ENCODE measurements at places on chromosomes 12 and 14.
A peak's percentile ranks its signal among the peaks of the same experiment; 100 is the strongest.

DNA sequence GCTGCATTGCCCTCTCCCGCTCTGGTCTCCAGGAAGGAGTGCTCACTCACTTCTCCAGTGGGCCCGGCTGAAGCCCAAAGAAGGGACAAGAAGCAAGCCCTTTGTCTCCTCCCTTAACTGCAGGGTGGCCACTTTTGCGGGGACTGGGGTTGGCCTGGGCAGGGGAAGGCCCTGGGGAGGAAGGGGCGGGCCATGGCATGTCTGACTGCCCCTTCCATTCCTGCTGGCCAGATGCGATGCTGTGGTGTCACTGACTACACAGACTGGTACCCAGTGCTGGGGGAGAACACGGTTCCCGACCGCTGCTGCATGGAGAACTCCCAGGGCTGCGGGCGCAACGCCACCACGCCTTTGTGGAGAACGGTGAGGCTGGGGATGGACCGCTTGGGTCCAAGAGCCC lies 203.8 kb downstream of the TSPAN9 start:
- no peak for DNase-seq

DNA sequence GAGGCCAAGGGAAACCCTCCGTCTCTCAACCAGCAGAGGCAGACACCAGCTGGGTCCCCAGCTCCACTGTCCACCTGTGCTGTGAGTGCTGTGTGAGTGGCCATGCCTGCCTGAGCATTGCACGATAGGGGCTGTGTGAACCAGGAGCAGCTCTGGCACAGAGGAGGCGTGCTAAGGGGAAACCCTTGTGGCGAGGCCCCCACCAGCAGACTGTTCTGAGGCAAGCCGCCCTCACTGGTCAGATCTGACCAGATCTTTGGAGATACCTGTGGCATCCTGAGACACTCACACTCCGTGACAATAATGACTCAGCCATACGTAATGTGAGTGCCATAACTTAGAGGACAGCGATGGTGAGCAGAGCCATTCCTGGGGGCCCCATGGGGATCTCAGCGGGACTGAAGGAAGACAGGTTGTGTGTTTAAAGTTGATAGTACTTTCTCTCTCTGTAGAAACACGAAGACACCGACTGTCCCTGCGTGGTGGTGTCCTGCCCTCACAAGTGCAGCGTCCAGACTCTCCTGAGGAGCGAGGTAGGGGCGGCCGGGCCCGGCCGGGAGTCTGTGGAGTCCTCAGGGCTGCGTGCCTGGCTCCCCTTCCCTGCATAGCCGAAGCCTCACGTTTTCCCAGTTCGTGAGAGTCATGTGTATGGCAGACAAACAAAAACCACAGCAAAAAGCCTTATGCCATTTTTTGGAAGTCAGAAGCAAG lies 36.6 kb upstream of the AMN start:
- DNase-seq: no peak

- DNase-seq: no peak
Measured at GRCh38 chr14:97832776-97833175, 1035.6 kb downstream of the VRK1 start.

DNA sequence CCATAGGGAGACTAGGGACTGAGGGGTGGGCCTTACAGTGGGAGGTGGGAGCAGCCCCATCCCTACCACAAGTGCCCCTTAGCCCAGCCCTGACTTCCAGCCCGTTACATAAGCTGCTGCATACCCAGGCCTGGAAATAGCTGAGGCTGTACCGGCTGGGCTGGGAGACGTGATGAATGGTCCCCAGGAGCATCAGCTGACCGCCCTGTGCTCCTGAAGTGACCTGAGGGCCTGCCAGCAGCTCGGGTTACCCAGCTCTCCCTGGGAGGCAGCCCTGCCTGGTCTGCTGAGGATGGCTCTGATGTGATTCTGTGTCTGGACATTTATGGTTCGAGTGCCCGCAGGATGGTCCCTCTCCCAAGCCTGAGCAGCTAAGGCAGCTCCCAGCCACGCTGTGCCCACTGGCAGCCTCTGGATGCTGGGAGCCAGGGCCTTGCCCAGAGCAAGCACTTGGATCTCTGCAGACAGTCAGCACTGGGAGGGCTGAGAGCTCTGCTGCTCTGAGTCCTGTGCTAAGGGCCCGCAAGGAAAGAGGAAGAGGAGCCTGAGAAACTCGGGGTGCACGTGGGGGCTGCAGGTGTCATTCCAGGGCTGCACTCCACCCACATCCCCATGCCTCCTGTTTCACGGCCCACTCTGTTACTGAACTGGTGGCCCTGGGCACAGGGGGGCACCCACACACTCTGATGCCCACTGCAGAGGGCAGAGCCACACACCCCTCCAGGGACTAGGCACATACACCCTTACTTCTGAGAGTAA lies 20.5 kb downstream of the TAMALIN start:
- DNase-seq: peak; percentile 83

DNA sequence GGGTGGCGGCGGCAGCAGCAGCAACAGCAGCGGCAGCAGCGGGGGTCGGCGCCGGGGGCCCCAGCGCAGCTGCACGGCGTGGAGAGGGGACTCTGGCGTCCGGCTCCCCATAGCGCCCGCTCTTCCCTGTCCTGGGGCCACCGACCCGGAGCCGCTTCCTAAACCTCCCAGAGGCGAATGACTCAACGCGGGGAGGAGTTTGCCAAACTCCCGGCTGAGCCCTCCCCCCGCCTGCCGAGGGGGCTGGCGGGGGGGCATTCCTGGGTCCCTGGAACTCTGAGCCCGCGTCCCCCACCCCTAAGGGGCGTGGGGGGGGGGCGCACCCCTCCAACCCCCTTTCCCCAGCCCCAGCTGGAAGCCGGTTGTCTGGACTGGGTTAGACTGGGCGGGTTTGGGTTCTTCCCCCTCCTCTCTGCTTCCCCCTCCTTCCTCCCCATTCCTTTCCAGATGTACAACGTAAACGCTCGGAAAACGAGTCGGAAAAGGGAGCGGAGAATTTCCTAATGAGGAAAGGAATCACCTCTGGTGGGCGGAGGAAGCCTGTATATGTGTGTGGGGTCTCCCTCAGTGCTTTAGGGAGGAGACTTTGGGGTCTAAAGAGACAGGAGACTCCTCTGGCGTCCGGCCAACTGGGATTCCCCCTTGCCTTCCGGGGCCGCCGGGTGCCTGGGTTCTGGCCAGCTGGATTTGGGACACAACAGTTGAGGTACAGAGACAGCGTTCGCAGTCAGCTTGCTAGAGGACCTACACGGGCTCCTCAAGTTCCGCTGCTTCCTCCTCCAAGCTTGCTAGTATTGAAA lies at the start of gene ITGA5:
Gene ITGA5, minus strand, starts transcription at position 179 of the 800 bp plus-strand sequence. Its CDS starts 68 bp downstream, at position 111.
- peak; percentile 89 for DNase-seq

DNA sequence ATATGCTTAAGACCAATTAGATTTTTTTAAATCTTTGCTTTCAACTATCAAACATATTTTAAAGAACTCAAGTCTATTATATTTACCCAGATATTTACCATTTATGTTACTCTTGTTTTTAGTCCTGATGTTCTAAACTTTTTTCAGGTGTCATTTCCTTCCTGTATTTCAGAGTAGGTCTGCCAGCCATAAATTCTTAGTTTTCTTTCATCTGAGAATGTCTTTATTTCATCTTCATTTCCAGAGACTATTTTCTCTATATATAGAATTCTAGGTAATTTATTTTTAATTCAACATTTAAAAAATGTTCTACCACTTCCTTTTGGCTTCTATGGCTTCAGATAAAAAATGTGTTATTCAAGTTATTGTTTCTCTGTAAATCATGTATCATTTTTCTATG lies 218.2 kb upstream of the AMIGO2 start:
- DNase-seq: no peak

DNA sequence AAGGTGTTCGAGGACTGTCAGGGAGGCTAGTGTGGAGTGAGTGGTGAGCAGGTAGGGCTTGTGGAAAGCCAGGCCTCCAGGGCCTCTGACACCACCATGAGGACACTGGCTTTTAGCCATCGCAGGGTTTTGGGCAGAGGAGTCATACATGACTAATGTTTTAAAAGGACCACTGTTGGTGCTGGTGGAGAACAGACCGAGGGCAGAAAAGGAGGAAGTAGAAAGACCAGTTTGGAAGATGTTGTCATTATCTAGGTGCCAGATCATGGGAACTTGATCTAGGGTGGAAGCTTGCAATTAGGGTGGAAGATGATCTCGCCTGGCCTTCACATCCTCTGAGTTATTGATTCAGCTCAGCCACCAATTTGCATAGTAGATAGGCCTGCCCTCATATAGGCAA lies 144.2 kb downstream of the C12orf75 start:
- no peak for DNase-seq

DNA sequence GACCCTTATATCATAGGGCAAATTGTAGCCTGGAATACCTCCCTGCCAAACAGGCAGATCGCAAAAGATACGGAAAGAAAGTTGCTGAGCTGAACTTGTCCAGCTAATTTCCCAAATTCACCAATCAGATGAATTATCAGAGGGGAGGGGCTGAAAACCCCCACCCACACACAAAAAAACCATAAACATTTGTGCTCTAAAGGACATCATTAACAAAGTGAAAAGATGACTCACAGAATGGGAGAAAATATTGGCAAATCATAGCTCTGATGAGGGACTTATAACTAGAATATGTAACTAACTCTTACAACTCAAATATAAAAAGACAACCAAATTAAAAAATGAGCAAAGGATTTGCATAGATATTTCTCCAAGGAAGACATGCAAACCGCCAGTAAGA lies 36.3 kb downstream of the PTHLH start:
- no peak for DNase-seq

GRCh38 chr12:64229240-64229639 lies 7.1 kb upstream of the KICS2 start:
- DNase-seq: no peak
